ENCODE measurements at places on chromosomes 2 and 18.
A peak's percentile ranks its signal among the peaks of the same experiment; 100 is the strongest.

DNA sequence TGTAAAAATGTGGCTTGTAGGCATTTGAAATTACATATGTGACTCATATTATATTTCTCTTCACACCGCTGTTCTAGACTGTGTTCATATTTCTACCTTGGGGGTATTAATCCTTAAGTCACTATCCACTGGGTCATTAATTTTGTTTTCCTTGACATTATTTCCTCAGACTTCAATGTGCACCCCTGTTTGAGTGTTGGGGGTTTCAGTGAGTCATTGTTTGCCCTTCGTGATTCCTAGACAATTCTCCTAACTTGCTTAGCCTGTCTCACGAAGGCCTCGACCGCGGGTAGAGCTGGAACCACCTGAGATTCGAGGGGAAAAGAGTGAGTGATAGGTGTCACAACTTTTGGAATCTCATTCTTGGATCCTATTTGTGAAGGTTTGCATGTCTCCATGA lies 35.1 kb downstream of the NPAS2 start:
- no peak for DNase-seq
- H3K4me1 ChIP-seq, result no peaks in the 10 kb centered on the region
- no peaks in the 10 kb centered on the region for H3K27me3 ChIP-seq
- no peaks in the 10 kb centered on the region for H3K36me3 ChIP-seq

GRCh38 chr2:36902385-36903120 lies 63.8 kb downstream of the STRN start:
- H3K27ac ChIP-seq, result no peak overlapping the region
- peaks cover 6% of the 10 kb centered on the region for H3K4me1 ChIP-seq
- H3K4me3 ChIP-seq, result no peak overlapping the region
- no peaks in the 10 kb centered on the region for H3K36me3 ChIP-seq

DNA sequence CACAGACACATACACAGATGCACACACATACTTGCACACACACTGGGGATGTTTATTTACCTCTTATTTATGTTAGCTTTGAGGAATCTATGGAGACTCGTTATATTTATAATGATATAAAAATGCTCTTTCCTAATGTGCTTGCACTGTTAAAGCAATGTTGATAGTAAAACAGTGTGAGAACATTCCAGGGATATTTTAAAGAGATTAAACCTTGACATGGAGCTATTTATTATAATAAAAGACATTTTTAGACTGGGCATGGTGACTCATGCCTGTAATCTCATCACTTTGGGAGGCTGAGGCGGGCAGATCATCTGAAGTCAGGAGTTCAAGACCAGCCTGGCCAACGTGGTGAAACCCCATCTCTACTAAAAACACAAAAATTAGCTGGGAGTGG lies 557.3 kb upstream of the ZNF804A start:
- no peak overlapping the region for H3K27ac ChIP-seq
- no peak for DNase-seq
- H3K36me3 ChIP-seq, result no peaks in the 10 kb centered on the region
- no peaks in the 10 kb centered on the region for H3K4me1 ChIP-seq

DNA sequence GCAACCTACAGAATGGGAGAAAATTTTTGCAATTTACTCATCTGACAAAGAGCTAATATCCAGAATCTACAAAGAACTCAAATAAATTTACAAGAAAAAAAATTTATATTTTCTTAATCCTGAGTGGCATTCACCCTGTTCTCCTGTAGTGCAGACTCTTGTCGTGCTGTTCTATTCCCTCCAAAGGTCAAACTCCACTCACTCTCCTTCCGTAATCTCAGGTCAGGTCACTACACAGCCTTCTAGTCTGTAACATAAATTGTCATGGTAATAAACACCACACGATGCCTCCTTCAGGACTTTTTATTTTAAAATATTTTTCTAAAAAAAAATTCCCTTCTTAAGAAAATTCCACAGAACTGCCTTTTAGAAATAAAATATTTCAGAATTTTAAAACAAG lies 417.9 kb upstream of the GCFC2 start:
- no peak overlapping the region for H3K4me3 ChIP-seq
- no peaks in the 10 kb centered on the region for H3K36me3 ChIP-seq
- H3K27ac ChIP-seq, result no peak overlapping the region
- no peak for DNase-seq
- H3K27me3 ChIP-seq, result no peaks in the 10 kb centered on the region

- no peak overlapping the region for H3K4me3 ChIP-seq
- H3K27me3 ChIP-seq, result no peaks in the 10 kb centered on the region
- no peaks in the 10 kb centered on the region for H3K4me1 ChIP-seq
- DNase-seq, result no peak
These were observed 181.8 kb downstream of the PHLPP1 start for GRCh38 chr18:62897153-62897552.

DNA sequence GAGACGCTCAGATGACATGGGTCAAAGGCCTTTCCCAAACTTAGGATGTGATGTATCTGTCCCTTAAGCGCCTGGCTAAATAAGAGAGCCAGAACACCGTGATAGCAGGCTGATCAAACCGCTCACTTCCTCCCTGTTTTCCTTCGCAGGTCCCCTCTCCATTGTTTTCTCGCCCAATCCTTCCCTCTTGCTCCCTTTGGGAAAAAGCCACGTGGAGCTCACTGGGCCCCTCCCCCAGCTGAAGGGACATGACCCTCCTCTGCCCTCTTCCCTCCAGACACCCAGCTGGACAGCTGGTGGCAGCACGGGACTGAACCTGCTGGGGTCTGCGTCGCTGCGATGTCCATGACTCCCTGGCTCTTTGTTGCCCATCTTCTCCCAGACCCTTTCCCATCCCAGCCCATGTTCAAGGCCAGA lies 201.7 kb downstream of the TNS1 start:
- no peaks in the 10 kb centered on the region for H3K36me3 ChIP-seq
- H3K27me3 ChIP-seq, result no peaks in the 10 kb centered on the region
- H3K4me3 ChIP-seq, result no peak overlapping the region

DNA sequence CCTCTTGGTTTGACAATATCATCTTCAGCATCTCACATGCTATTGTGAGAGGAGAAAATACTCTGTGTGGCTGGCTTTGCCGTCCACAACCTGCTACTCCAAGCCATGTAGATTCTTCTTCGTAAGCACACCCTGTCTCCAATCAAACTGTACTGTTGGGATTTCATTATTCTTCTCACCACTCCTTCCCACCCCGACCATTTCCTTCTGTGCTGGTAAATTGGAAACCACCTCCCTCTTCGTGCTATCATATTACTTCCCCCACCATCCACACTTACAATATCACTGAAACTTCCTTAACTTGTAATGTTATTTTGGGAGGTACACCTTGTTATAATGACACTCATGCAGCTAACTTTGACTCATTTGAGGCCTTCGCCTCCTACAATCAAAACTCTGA lies 3.2 kb upstream of the AGXT start:
- DNase-seq, result no peak
- no peak overlapping the region for H3K4me3 ChIP-seq
- H3K36me3 ChIP-seq, result no peaks in the 10 kb centered on the region
- H3K4me1 ChIP-seq, result no peaks in the 10 kb centered on the region
- H3K27ac ChIP-seq, result no peak overlapping the region

GRCh38 chr2:134603966-134604365 lies 114.8 kb downstream of the TMEM163 start:
- no peaks in the 10 kb centered on the region for H3K36me3 ChIP-seq
- no peak overlapping the region for H3K27ac ChIP-seq
- peaks cover 38% of the 10 kb centered on the region for H3K27me3 ChIP-seq
- H3K4me1 ChIP-seq, result no peaks in the 10 kb centered on the region

- H3K4me1 ChIP-seq, result peaks cover 39% of the 10 kb centered on the region
- peak overlapping the region; percentile 8 for H3K4me3 ChIP-seq
These were observed 11.4 kb downstream of the SIX3 start for GRCh38 chr2:44952806-44953498.

- peaks cover 12% of the 10 kb centered on the region for H3K27me3 ChIP-seq
- H3K36me3 ChIP-seq, result no peaks in the 10 kb centered on the region
- no peak overlapping the region for H3K4me3 ChIP-seq
- DNase-seq, result no peak
- peaks cover 2% of the 10 kb centered on the region for H3K4me1 ChIP-seq
- no peak overlapping the region for H3K27ac ChIP-seq
These were observed 513.5 kb downstream of the TRIB2 start for GRCh38 chr2:13230221-13230620.

DNA sequence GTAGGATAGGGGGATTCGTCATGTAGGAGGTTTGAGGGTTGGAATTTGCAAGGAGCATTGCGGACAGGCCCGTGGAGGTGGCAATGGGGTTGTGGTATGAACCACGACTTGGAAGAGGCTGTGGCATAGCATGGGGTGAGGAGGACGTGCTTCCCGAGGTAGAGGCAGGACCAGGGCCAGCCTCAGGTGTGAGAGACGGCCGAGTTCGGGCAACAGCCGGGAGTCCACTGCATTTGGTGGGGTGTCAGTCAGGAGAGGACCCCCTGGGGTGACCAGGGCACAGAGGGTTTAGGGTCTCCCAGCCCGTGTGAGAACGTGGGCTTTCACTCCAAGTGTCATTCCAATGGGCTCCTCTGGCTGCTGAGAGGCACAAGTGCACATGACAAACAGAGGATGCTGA lies 339.0 kb downstream of the EIPR1 start:
- no peak overlapping the region for H3K4me3 ChIP-seq
- H3K4me1 ChIP-seq, result peaks cover 3% of the 10 kb centered on the region
- H3K36me3 ChIP-seq, result no peaks in the 10 kb centered on the region

GRCh38 chr2:36382472-36382871 lies 26.9 kb downstream of the CRIM1 start:
- H3K4me3 ChIP-seq, result no peak overlapping the region
- DNase-seq, result no peak
- H3K27me3 ChIP-seq, result no peaks in the 10 kb centered on the region
- H3K4me1 ChIP-seq, result peaks cover 5% of the 10 kb centered on the region
- H3K27ac ChIP-seq, result no peak overlapping the region

DNA sequence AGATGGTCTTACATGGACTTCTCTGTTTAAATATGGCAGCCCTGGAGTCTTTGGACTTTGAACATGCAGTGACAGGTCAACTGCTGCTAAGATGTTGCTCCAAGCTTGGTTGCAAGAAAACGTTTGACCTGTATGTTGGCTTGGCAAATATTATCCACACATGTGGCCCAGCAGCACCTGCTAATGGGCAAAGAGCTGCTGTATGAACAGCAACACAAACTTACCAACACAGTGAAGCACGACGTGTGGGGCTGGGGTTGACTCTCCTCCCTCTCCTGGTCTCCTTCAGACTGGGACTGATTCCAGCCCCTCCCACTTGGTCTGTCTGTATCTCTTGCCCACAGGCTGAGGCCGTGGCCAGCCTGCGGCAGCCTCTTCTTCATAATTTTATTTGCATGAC lies 3.8 kb downstream of the KCNE4 start:
- no peak overlapping the region for H3K4me3 ChIP-seq
- H3K27me3 ChIP-seq, result peaks cover 55% of the 10 kb centered on the region
- H3K4me1 ChIP-seq, result no peaks in the 10 kb centered on the region
- DNase-seq, result no peak
- H3K36me3 ChIP-seq, result no peaks in the 10 kb centered on the region

- no peaks in the 10 kb centered on the region for H3K4me1 ChIP-seq
- no peaks in the 10 kb centered on the region for H3K36me3 ChIP-seq
- peaks cover 3% of the 10 kb centered on the region for H3K27me3 ChIP-seq
- DNase-seq, result no peak
- H3K4me3 ChIP-seq, result no peak overlapping the region
- no peak overlapping the region for H3K27ac ChIP-seq
These were observed 183.8 kb downstream of the TFCP2L1 start for GRCh38 chr2:121101093-121101715.

GRCh38 chr2:134401789-134402188 lies 147.9 kb downstream of the MGAT5 start:
- H3K36me3 ChIP-seq, result peaks cover 54% of the 10 kb centered on the region
- no peak overlapping the region for H3K27ac ChIP-seq
- H3K4me3 ChIP-seq, result no peak overlapping the region
- H3K27me3 ChIP-seq, result no peaks in the 10 kb centered on the region
- DNase-seq, result no peak
- H3K4me1 ChIP-seq, result peaks cover 3% of the 10 kb centered on the region

- no peaks in the 10 kb centered on the region for H3K27me3 ChIP-seq
- H3K4me3 ChIP-seq, result no peak overlapping the region
- H3K36me3 ChIP-seq, result no peaks in the 10 kb centered on the region
- no peak overlapping the region for H3K27ac ChIP-seq
- DNase-seq, result no peak
These were observed 440.8 kb upstream of the SALL3 start for GRCh38 chr18:78538669-78539440.

- peaks cover 36% of the 10 kb centered on the region for H3K4me1 ChIP-seq
- peak overlapping the region; percentile 98 for H3K27ac ChIP-seq
- peaks cover 1% of the 10 kb centered on the region for H3K27me3 ChIP-seq
- peak overlapping the region; percentile 92 for H3K4me3 ChIP-seq
- no peaks in the 10 kb centered on the region for H3K36me3 ChIP-seq
These were observed 1.3 kb upstream of the CLIP4 start for GRCh38 chr2:29113891-29114321.

- no peaks in the 10 kb centered on the region for H3K36me3 ChIP-seq
- H3K27me3 ChIP-seq, result peaks cover 5% of the 10 kb centered on the region
- DNase-seq, result no peak
- H3K27ac ChIP-seq, result no peak overlapping the region
- H3K4me3 ChIP-seq, result no peak overlapping the region
- no peaks in the 10 kb centered on the region for H3K4me1 ChIP-seq
These were observed 41.9 kb downstream of the ITGB6 start for GRCh38 chr2:160157861-160158829.

GRCh38 chr2:124778076-124778475 lies 753.0 kb downstream of the CNTNAP5 start:
- no peaks in the 10 kb centered on the region for H3K36me3 ChIP-seq
- no peak overlapping the region for H3K27ac ChIP-seq
- no peak for DNase-seq
- no peak overlapping the region for H3K4me3 ChIP-seq
- H3K27me3 ChIP-seq, result no peaks in the 10 kb centered on the region

DNA sequence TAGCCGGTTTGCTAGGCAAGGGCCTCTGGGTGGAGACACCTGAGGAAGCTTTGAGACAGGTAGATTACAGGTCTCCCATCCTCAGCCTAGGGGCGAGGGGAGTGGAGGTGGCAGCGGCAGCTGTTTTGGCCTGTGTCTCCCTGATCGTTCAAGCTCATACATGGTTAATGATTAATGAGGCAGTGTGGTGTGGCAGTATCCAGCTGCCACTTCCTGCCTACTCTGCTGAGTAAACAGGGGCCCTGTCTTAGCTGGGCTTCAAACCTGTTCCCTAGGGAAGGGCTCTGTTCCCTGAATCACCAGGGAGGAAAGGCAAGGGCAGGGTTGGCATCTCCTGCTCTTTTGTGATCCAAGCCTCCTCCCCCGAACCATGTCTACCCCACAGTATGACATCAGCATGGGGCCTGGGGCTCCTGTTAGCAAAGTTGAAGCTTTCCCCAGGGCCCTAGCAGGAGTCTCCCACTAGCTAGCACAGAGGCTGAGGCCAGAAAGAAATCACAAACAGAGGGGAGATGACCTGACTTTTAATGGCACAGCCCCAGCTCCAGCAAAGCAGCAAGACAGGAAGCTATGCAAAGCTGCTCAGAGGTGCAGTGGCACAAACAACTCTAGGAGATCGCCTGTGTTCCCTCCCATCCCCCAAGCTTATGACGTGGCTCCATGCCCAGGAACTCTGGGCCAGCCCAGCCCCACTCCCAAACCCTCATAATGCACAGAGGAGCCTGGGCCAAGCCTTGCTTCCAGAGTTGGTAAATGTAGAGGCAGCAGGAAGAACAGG lies 3.7 kb upstream of the TUBA4B start:
- peak; percentile 37 for DNase-seq
- no peaks in the 10 kb centered on the region for H3K27me3 ChIP-seq
- H3K4me3 ChIP-seq, result peak overlapping the region; percentile 89
- H3K4me1 ChIP-seq, result peaks cover 82% of the 10 kb centered on the region
- H3K27ac ChIP-seq, result peak overlapping the region; percentile 97
- H3K36me3 ChIP-seq, result peaks cover 44% of the 10 kb centered on the region

GRCh38 chr18:79367480-79367879 lies 28.2 kb upstream of the NFATC1 start:
- no peaks in the 10 kb centered on the region for H3K27me3 ChIP-seq
- DNase-seq, result no peak
- H3K27ac ChIP-seq, result no peak overlapping the region
- H3K36me3 ChIP-seq, result peaks cover 10% of the 10 kb centered on the region
- no peak overlapping the region for H3K4me3 ChIP-seq
- H3K4me1 ChIP-seq, result peaks cover 28% of the 10 kb centered on the region
